Activated effector memory CD4-positive, alpha-beta T cell treated with anti-CD3 and anti-CD28 coated beads, Interleukin-2, amount 50 U/mL, for 16 hours (primary cell): ENCODE measurements at places on chromosomes 11 and 22.

DNA sequence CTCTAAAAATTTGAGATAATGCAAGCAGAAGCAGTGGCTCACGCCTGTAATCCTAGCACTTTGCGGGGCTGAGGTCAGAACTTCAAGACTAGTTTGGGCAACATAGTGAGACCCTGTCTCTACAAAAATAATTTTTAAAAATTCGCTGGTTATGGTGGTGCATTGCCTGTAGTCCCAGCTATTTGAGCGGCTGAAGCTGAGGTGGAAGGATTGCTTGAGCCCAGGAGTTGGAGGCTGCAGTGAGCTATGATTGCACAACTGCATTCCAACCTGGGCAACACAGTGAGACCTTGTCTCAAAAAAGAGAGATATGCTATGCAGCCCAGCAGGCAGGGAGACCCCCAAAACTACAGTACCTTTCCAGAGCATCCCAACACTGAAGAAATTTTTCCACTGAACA, 2.3 kb downstream of the CTSC start:
- no peak for DNase-seq

DNA sequence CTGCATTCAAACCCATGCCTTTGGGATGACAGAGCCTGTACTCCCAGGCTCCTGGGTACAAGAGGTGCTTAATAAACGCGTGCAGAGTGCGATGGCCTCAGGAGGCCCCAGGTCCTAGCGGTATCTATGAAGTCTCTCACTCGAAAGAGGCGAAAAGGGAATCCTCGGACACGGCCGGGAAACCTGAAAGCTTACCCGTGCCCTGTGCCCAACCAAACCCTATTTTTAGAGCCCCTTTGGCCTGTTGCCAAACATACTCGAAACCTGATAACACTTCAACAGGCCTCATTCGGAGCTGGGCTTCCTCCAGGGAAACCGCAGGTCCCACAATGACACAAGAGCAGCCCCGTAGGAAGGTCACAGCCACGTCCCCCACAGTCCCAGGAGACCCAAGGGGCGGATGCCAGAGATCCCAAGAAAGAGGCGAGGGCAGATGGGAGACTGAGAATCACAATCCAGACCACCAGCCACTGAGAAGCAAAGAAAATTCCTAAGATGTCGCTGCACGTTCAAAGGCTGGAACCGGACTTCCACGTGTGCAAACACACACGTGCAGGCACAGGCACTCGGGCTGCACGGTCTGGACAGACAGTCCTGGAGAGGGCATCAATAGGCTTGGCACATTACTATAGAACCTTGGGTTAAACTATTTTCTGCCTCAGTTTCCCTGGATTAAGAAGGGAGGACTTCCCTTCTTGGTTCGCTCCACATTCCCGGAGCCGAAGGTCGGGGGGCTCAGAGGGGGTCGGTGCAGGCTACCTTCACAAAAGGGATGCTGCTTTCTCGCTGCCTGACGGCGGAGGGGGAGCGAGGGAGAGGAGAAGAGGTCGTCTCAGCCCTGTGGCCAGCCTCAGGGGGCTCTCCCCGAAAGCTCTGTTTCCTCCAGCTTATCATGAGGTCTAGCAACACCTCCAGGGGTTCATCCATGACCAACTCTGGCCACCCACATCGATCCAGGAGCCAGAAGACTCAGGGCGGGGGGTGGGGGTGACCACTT, 8.2 kb downstream of the PDGFB start:
- DNase-seq, result peak; percentile 71

- no peak for DNase-seq
These were observed 9.4 kb upstream of the EI24 start for GRCh38 chr11:125559888-125560287.

DNA sequence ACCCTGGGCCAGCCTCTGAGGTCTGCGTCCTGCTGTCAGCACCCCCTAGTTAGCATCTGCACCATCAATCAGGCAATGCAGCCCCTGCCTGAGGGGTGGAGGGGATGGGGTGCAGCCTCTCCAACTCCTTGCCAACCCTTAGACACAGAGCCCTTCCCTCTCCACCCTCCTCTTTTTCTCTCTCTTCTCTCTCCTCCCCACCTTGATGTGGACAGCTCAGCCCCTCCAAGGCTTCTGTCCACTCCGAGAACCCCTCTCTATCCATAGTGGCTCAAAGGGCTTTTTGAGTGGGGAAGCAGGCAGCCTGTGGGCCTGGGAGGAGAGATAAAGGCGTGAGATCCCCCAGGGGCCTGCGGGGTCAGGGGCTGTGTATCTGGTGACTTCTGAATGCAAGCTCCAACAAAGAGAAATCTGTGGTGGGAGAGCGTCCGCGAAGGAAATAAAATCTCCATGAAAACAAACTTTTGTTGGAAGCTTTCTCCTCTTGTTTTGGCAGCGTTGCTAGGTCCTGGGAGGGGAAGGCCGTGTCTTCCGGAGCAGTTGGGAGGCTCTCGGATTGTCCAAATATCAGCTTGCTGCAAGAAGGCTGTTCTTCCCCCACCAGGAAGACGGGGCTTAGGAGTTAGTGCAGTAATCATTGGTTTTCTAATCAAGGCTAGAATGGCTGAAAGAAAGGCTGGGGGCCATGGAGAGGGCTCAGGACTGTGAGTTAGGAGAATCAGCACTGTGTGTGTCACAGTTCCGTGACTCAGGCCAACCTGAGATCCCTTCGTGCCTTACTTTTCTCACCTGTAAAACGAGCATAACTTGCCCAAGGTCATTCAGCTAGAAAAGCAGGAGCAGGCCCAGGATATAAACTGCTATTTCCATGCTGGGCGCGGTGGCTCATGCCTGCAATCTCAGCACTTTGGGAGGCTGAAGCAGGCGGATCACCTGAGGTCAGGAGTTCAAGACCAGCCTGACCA, 50.3 kb downstream of the PKNOX2 start:
- no peak for DNase-seq

GRCh38 chr11:131481303-131481702, 110.9 kb downstream of the NTM start:
- DNase-seq, result no peak

- DNase-seq, result no peak
These were observed 36.1 kb upstream of the AMPD3 start for GRCh38 chr11:10418950-10419310.
